ENCODE measurements at places on chromosomes 2 and 18. TPM values are rescaled to one million over a fixed set of nuclear protein-coding genes. Genes with fewer than 3 reads are reported as not detected.

- DNase-seq, result no peak
Measured at GRCh38 chr18:1475867-1476266, 571.2 kb downstream of the ADCYAP1 start.

GRCh38 chr2:136008205-136008865 lies 22.9 kb upstream of the DARS1 start:
- DNase-seq, result no peak

GRCh38 chr2:120287183-120288015 lies 34.7 kb downstream of the RALB start:
- no peak for DNase-seq

DNA sequence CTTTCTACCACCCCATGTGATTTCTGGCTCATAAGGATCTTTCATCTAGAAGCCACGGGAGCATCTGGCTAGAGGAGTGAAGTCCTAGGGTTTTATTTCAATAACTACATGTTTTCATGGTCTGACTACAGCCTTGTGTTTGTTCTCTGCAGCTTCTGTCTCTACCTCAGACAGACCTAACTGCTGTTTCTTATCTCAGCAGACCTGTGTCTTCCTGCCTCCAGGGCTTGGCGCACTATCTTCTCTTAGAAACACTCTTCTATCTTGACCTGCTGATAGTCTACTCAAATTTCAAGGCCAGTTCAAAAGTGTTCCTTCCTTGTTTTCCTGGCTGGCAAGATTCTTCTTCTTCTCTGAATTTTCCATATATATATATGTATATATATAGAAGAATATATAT lies 11.0 kb upstream of the TRIB2 start:
- DNase-seq, result no peak

GRCh38 chr2:121599963-121600651 lies 49.2 kb downstream of the CLASP1 start:
- no peak for DNase-seq

- DNase-seq, result no peak
Measured at GRCh38 chr2:219388907-219389156, 1.1 kb upstream of the DNPEP start.

DNA sequence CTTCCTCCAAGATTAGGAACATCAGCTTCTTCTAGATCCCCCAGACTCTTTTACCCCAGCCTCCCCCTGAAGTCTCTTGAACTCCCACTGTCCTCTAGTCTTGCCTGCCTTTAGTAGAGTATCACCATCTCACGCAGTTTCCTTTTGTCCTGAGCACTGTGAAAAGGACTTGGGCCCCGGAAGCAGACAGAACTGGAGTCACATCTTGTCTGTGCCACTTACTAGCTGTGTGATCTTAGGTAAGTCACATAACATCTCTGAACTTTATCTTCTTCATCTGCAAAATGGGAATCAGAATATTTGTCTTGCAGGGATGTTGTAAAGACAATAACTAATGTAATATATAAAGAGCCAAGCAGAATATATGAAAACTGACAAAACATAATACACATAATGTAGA lies 8.4 kb upstream of the TRABD2A start:
- DNase-seq, result no peak

GRCh38 chr2:49146401-49146800 lies 7.9 kb downstream of the FSHR start:
- no peak for DNase-seq

The GALM gene
- polyA plus RNA-seq, result 21.1 TPM

GRCh38 chr2:137829251-137829650 lies 135.0 kb upstream of the HNMT start:
- DNase-seq, result no peak

GRCh38 chr2:108101481-108101880 lies 115.2 kb downstream of the SLC5A7 start:
- no peak for DNase-seq

- DNase-seq, result no peak
Measured at GRCh38 chr18:3463051-3463450, 13.1 kb downstream of the TGIF1 start.
